NCI-H460 (cell line): ENCODE measurements at places on chromosomes 13 and 19. TPM values are rescaled to one million over a fixed set of nuclear protein-coding genes. Genes with fewer than 3 reads are reported as not detected.

- DNase-seq, result no peak
Observed at GRCh38 chr13:22275393-22275792, 604.5 kb downstream of the FGF9 start.

DNA sequence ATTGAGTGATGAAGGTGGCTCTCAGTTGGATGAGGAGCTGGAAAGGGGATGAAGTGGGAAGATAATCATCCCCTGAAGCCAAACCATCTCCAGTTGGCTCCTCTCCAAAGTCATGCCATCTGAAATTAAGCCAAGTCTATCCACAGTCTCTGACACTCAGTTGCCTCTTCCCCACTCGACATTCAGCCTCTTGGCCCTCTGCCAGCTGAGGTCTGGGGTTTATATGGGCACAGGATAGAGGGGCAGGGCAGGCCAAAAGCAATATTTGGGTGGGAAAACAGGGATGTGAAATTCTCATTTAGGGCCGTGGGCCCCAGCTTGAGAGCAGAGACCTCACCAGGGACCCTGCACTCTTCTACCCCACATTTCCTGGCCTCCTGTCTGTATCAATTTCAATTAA lies 85.9 kb downstream of the SLITRK1 start:
- DNase-seq, result no peak

DNA sequence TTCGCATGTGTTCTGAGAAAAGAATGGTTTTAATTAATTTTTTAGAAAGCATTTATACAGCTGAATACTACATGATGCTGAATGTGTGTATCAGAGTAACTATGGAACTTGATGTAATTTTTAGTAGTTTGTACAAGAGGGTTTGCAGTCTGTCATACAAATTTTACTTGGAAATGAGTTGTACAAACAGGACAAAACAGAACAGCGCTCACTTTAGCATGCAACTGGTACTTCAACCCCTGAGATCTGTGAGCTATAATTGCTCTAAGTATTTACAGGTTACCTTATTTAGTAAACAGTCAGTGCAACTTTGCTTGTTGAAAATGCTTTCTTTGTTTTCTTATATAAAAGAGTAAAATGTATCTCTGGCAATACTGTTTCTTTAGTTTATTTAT lies 706 bp downstream of the TNFRSF19 start:
- DNase-seq, result no peak

NLRP5 gene
- total RNA-seq, result not detected in 2 replicates

GRCh38 chr13:53127373-53127772 lies 98.8 kb downstream of the OLFM4 start:
- DNase-seq, result no peak

DNA sequence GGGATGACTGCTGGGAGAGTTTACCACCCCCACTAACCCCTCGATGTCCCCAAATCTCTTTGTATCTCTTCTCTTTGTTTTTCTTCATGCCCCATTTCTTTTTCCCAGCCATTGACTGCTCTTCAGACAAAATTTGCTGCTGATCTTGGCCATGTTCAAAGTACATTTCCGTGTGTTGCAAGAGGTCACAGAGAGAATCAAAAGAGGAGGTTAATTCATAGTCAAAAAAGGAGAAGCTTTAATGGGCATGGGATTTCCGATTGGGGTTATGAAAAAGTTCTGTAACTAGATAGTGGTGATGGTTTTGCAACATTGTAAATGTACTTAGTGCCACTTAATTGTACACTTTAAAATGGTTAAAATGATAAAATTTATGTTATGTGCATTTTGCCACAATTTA lies 121.1 kb downstream of the FLT1 start:
- no peak for DNase-seq

SOX21 gene
- 0.09 TPM in 1 of 2 replicates, not detected in the other for total RNA-seq

- no peak for DNase-seq
Observed at GRCh38 chr19:405121-405965, 3.6 kb downstream of the C2CD4C start.

MADCAM1 gene
- total RNA-seq, result not detected in 2 replicates

ZNF180 gene
- 5.6 TPM in 2 replicates for total RNA-seq

DNA sequence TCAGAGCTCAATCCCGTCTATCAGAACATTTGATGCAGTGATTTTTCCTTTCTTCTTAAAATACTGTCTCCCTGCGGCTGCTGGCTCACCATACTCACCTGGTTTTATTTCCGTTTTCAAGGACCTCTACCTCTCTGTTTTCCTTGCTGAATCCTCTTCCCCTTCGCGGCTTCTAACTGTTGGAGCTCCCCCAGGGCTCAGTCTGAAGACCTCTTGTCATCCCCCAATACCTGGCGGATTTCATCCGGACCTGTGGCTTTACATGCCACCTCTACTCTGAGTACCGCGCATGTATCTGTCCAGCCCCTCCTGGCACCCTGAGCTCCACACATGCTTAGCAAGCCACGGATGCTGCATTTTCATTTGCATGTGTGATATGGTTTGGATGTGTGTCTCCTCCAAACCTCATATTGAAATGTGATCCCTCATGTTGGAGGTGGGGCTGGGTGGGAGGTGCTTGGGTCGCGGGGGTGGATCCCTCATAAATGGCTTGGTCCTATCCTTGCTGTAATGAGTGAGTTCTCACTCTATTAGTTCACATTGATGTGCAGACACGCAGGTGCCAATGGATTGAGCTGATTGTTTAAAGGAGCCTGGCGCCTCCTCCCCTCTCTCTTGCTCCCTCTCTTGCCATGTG lies 106.2 kb upstream of the LSM14A start:
- DNase-seq, result no peak

DNA sequence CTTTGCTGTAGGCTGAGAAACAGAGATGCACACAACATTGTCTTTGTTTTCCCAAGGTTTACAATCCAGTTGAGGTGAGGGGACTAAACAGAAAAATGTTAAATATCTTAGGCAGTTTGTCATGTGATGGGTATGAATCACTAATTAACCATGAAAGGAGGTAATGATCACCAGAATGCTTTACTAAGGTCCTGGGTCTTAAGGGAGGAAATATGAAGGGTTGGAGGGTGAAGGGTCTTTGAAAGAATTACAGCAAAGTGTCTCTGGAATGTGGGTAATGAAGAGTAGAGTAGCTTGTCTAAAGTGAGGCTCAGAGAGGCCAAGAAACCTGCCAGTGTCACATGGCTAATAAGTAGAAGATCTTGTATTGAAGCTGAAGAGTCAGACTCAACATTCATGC lies 19.0 kb downstream of the BIVM start:
- DNase-seq, result no peak

DNA sequence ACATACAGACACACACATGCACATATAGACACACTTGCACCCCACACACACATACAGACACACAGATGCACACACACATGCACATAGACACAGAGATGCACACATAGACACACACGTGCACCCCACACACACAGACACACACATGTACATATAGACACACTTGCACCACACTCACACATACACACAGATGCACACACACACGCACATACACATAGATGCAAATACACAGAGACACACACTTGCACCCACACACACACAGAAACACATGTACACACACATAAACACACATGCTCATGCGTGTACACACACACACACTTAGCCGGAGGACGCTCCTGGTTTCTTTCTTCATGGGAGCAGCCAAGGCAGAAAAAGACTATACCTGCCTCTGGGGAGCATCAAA lies 10.0 kb downstream of the COL4A2 start:
- no peak for DNase-seq

DNA sequence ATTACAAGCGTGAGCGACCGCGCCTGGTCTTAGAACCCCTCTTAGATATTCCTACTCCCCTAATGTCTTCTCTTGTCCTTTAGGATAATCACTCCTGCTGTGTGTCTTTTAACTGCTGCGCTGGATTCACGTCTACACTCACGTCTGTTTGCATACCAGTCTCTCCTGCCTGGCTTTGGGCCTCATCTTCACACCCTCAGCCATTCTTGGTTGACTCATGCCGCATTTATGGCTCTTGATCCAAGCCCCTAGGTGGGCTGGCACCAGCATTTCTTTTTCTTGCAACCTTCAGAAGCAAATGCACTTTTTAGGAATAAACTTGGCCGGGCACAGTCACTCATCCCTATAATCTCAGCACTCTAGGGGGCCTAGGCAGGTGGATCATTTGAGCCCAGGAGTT lies 22.7 kb downstream of the MYO9B start:
- no peak for DNase-seq

ZNF490 gene
- total RNA-seq, result 1.7 and 1.8 TPM in 2 replicates

SBK2 gene
- total RNA-seq, result not detected in 2 replicates

- DNase-seq, result no peak
Observed at GRCh38 chr13:30968846-30969245, 36.4 kb downstream of the TEX26 start.

DNA sequence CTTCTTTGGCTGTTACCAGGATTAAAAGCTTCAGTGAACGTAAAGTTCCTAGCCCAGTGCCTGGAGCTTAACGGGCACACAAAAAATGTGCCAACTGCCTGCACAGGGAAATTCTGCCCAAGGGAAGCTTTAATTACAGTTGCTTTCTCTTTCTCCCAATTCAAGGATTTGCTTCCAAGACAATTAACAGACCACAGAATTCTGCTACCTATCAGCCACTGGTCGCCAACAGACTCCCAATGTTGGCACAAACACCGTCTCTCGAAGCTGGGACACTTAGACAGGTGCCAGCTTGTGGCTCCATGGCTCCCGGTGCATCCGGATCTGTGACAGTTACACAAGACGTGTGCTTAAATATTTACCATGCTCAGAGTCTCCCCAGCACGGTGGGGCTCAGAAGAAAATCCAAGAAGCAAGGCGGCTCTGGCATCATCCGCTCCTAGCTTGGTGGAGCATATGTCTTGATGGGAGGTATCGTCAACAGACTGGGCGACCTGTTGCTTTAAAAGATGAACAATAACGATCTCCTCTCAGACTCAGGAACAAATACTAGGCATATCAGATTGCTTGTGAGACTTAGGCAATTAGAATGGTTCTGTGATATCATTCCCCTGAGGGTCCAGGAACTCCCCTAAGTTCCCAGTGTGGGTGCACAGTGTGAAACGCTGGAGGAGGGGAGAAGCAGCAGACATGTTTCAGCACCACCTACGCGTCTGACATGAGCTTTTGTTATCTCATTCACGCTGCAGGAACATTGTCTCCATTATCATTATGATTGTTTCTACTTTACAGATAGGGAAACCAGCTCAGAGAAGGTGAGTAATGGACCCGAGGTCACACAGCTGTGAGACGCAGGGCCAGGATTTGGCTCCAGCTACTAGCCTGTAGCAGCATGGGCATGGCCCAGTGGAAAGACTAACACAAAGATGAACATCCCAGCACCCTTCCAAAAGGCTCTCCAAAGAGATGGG lies 61.6 kb downstream of the ALOX5AP start:
- no peak for DNase-seq

DNA sequence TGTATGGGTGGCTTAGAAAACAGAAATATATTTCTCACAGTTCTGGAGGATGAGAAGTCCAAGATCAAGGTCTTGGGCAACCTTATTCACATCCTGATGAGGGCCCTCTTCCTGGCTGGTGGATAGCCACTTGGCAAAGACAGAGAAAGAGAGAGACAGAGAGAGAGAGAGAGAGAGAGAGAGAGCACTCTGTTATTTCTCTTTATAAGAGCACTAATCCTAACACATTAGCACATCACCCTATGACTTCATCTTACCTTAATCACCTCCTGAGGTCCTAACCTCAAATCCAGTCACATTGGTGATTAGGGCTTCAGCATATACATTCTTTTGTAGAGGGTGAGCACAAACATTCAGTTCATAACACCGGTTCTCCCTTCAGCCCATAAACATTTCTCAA lies 430.3 kb downstream of the EFNB2 start:
- no peak for DNase-seq

DNA sequence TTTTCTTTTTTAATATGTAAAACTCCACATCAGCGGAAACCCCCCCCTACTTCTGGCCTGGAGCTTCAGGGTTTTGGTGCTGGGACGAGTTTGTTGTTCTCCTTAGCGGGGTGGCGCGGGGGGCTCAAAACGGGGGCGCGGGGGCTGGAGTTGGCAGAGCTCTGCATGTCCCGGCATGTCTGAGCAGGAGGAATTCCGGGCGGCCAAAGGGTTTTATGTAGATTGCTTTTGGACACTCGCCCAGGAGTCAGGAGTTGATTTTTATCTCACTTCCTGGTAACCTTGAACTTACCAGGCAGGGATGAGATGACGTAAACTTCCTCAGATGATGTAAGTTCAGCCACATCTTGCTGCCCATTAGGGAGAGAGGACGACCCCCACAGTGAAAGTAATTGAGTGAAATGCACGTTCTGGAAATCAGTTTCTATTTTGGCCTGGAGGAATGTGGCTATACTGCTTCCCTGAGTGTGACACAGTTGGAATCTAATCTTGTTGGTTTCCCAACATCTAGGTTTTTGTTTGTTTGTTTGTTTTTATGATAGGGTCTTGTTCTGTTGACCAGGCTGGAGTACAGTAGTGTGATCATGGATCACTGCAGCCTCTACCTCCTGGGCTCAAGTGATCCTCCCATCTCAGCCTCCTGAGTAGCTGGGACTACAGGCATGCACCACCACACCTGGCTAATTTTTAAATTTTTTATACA lies 21.0 kb upstream of the GDF15 start:
- DNase-seq, result peak; percentile 88

ZNF536 gene
- total RNA-seq, result not detected in 2 replicates

GRCh38 chr13:78595495-78596398 lies 7.6 kb downstream of the POU4F1 start:
- no peak for DNase-seq

DNA sequence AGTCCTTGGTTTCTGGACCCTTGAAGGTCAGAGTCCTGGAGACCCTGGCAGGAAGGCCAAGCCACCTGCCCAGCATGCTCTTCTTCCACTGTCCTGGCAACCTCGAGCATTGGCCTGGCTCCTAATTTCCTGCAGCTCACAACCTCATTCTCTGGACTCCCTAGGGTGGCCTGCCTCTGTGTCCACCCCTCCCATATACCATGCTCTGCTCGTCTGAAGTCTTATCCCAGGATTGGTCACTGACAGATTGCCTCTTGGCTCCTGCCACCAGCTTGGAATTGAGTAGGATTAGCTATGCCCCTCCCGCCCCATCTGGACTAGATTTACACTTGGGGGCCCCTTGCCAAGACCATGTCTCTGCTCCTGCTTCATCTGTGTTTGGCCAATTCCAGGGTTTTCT lies 17.1 kb upstream of the WASF3 start:
- no peak for DNase-seq

DNA sequence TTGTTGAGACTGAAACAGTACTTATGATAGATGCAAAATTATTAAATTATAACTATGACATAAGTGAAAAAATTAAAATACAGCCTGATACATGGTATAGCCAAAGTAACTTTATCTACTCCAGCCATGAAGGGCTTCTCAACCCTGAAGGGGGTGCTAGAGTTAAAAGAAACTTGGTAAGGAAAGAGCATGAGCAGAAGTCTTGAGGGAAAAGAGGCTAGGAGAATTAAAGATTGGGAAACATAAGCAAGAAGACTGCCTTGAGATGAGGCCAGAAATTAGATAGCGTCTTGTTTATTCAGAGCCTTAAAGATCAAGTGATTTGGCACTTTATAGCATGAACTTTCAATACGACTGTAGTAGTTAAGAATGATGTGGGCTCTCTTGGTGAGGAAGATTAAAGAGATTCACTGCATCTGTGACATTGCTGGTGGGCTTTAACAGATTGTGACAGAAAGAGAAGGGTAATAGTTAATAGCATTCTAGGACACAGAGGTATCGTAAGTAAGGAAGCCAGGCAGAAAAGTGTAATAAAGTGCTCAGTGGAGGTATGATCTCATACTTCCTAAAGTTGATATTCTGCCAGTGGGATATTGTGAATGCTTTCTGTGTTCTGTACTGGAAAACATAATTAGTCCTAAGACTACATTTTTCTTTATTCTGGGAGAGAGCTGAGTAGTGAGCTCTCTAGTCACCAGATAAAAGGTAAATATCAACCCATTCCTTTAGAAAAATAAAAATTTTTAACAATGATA lies 385.4 kb upstream of the PRR20A start:
- no peak for DNase-seq

- DNase-seq, result no peak
Observed at GRCh38 chr19:42325896-42326771, 699 bp downstream of the MEGF8 start.
